Activated CD4-positive, alpha-beta memory T cell treated with anti-CD3 and anti-CD28 coated beads, Interleukin-2, amount 10 ng/mL, durations not matched to agents 7 days and 5 days (primary cell): ENCODE measurements at places on chromosomes 12 and 14. TPM values are rescaled to one million over a fixed set of nuclear protein-coding genes. Genes with fewer than 3 reads are reported as not detected.
A peak's percentile ranks its signal among the peaks of the same experiment; 100 is the strongest.

C12orf43 gene
- 12.3 TPM for total RNA-seq

CLEC4C gene
- total RNA-seq, result not detected

C14orf119 gene
- 49.2 TPM for total RNA-seq

DEGS2 gene
- total RNA-seq, result 0.25 TPM

KLRK1 gene
- total RNA-seq, result 0.93 TPM

SLC25A21 gene
- not detected for total RNA-seq

DNA sequence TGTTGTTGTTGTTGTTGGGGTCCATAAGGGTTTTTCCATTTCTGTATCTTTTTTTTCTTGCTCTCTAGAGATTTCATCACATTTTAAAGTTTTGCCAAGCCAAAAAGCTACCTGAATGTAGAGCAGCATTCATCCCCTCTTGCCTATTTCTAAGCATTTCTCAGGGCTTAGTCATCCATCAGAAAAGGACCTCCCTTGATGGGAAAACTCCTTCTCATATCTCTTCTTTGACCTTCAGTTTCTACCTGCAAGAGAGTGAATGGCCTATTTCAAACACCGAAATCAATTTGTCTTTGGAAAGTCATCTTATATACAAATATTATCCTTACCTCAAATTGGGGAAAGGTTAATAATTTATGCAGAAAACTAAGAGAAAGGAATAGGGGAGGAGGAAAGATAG, 4.5 kb downstream of the MYBPC1 start:
- no peak for DNase-seq

DNA sequence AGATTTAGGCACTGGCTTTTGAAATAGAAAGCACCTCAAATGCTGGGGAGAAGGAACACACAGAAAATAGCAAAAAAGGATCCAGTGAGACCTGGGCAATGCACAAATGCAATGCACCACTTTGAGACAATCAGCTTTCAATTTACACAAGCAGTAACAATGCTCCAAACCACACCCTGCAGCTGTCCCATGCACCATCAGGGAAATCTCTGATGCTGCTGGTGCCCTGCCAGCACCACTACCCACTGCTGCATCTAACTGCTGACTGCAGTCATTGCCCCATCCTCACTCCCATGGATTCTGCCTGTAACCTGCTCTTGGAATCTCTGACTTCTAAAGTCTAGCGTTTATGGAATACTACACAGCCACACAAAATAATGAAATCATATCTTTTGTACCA, 21.0 kb upstream of the HMGA2 start:
- no peak for DNase-seq

DNA sequence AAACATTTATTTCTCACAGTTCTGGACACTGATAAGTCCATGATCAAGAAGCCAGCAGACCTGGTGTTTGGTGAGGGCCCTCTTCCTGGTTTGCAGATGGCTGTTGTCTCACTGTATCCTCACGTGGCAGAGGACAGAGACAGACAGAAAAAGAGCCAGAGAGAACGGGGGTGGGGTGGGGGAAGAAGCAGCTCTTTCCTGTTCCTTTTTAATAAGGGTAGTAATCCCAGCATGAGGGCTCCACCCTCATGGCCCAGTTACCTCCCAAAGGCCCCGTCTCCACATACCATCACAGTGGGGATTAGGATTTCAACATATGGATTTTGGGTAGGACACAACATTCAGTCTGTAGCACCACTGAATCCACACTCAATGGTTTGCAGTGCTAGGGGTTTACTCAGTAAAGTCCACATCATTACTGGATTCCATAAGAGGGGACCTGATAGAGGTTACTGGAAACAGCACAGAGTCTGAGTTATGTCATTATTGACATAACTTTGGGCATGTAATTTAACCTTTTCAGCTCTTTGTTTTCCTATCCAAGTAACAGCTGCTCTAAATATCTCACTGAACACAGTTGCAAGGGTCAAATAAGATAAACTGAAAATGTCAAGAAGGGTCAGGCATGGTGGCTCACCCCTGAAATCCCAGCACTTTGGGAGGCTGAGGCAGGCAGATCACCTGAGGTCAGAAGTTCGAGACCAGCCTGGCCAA, 53.2 kb downstream of the RPAP3 start:
- no peak for DNase-seq

- peak; percentile 82 for DNase-seq
Observed at GRCh38 chr14:24339284-24340151, at the start of gene RIPK3. Gene RIPK3, minus strand, starts transcription at chr14:24339991. Its CDS starts 165 bp downstream, at chr14:24339826.

DNA sequence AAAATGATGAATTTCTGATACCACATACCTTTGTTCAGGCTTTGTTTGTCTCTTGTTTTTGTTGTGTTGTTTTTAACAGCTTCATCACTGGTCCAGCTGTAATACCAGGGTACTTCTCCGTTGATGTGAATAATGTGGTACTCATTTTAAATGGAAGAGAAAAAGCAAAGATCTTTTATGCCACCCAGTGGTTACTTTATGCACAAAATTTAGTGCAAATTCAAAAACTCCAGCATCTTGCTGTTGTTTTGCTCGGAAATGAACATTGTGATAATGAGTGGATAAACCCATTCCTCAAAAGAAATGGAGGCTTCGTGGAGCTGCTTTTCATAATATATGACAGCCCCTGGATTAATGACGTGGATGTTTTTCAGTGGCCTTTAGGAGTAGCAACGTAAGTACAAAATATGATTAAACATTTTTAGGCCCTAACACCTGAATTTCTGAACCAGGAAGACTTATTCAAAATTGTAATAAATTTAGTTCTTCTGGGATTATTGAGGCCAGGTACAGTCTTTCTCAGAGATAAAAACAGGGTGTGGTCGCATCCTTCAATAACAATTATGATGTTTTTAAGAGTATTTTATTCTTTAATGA, 22.4 kb downstream of the RXYLT1 start:
- DNase-seq, result no peak

GRCh38 chr14:55458800-55459515, 18.5 kb upstream of the TBPL2 start:
- DNase-seq, result no peak

GRCh38 chr12:8831116-8831515, 8.7 kb downstream of the A2ML1 start:
- DNase-seq, result no peak

DNA sequence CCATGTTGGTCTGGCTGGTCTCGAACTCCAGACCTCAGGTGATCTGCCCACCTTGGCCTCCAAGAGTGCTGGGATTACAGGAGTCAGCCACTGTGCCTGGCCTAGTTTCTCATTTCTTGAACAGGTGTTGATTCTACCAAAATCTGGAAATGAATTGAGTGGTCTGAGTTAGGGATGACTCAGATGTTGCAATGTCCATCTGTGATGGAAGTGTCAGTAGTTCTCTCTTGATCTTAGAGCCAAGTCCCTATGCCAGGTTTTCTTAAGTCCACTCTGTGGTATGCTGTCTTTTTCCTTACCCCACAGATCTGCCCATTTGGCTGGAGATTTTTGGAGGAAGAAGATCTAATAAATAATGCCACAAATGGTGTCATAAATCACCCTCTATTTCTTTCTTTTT, 12.6 kb downstream of the SNAPC1 start:
- no peak for DNase-seq
